Lower lobe of right lung (tissue), 2 donors: ENCODE measurements at places on chromosomes 13 and 19. TPM values are rescaled to one million over a fixed set of nuclear protein-coding genes. Genes with fewer than 3 reads are reported as not detected.

GRCh38 chr13:76758257-76758656 is 127.9 kb downstream of the KCTD12 start:
- H3K4me3 ChIP-seq, result no peak overlapping the region
- no peaks in the 10 kb centered on the region for H3K27me3 ChIP-seq
- DNase-seq, result no peak
- H3K4me1 ChIP-seq, result peaks cover 36% of the 10 kb centered on the region

The DAZAP1 gene
- total RNA-seq, result 89.4 TPM

The ZNF729 gene
- not detected for total RNA-seq

- H3K4me1 ChIP-seq, result peaks cover 30% of the 10 kb centered on the region
- peaks cover 22% of the 10 kb centered on the region for H3K36me3 ChIP-seq
These were observed 1.9 kb downstream of the MRPS12 start for GRCh38 chr19:38932425-38933179.

- no peaks in the 10 kb centered on the region for H3K36me3 ChIP-seq
- no peak for DNase-seq
- peaks cover 19% of the 10 kb centered on the region for H3K4me1 ChIP-seq
- no peak overlapping the region for H3K4me3 ChIP-seq
- H3K27ac ChIP-seq, result no peak overlapping the region
- H3K27me3 ChIP-seq, result peaks cover 47% of the 10 kb centered on the region
These were observed 4.7 kb upstream of the GJB2 start for GRCh38 chr13:20197361-20197834.

GRCh38 chr13:46609726-46610125 is 56.8 kb downstream of the LRCH1 start:
- no peak overlapping the region for H3K4me3 ChIP-seq
- peaks cover 56% of the 10 kb centered on the region for H3K4me1 ChIP-seq
- H3K36me3 ChIP-seq, result no peaks in the 10 kb centered on the region

GRCh38 chr19:5093297-5093928 is 124.5 kb downstream of the KDM4B start:
- DNase-seq, result no peak
- no peak overlapping the region for H3K27ac ChIP-seq
- H3K4me3 ChIP-seq, result no peak overlapping the region
- H3K4me1 ChIP-seq, result no peaks in the 10 kb centered on the region

The CEACAM3 gene
- 4.3 TPM for total RNA-seq

- no peaks in the 10 kb centered on the region for H3K27me3 ChIP-seq
- DNase-seq, result no peak
- H3K36me3 ChIP-seq, result no peaks in the 10 kb centered on the region
- peaks cover 13% of the 10 kb centered on the region for H3K4me1 ChIP-seq
- H3K4me3 ChIP-seq, result no peak overlapping the region
- H3K27ac ChIP-seq, result no peak overlapping the region
These were observed 141.6 kb downstream of the RXFP2 start for GRCh38 chr13:31880851-31881494.

DNA sequence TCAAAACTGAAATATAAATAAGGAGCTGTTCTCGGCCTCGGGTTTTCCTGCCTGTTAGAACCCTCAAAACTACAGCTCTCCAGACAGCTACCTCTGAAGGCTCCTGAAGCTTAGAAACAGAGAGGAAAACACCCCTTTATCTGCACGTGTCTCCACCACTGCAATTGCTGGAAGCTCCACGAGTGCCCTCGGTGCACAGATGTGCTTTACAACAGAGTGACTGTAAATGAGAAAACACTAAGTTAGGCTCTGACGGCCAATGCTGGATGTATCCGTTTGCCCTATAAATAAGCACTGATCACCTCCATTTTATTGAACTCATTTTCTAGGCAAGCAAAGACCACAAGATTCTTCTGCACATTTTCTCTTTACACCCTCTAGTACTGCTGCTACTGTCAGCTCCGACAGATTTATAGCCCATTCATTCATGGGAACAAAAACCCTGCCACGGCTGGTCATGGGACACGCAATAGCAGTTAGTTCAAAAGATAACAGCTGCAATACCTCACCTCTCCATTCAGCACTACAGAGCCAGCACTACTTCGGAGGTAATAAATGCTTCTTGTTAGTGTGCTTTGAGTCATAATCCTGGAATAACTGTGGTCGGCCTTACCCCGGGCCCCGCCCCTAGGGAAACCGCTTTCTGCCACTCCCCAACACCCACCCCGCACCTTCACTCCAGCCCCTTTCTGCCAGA is 241.1 kb upstream of the ZNF507 start:
- H3K27me3 ChIP-seq, result peaks cover 16% of the 10 kb centered on the region
- no peak for DNase-seq
- H3K4me1 ChIP-seq, result peaks cover 9% of the 10 kb centered on the region
- H3K4me3 ChIP-seq, result no peak overlapping the region
- H3K36me3 ChIP-seq, result no peaks in the 10 kb centered on the region

- no peak overlapping the region for H3K27ac ChIP-seq
- H3K4me1 ChIP-seq, result no peaks in the 10 kb centered on the region
- no peak overlapping the region for H3K4me3 ChIP-seq
- no peaks in the 10 kb centered on the region for H3K36me3 ChIP-seq
These were observed 73.8 kb upstream of the OLFM4 start for GRCh38 chr13:52954838-52955237.

GRCh38 chr19:10508707-10509106 is 5.6 kb upstream of the KEAP1 start:
- H3K4me3 ChIP-seq, result no peak overlapping the region
- H3K27ac ChIP-seq, result no peak overlapping the region
- peaks cover 14% of the 10 kb centered on the region for H3K4me1 ChIP-seq
- H3K36me3 ChIP-seq, result no peaks in the 10 kb centered on the region

The B9D2 gene
- total RNA-seq, result 8.2 TPM
